ENCODE measurements at places on chromosomes 5 and 9.

DNA sequence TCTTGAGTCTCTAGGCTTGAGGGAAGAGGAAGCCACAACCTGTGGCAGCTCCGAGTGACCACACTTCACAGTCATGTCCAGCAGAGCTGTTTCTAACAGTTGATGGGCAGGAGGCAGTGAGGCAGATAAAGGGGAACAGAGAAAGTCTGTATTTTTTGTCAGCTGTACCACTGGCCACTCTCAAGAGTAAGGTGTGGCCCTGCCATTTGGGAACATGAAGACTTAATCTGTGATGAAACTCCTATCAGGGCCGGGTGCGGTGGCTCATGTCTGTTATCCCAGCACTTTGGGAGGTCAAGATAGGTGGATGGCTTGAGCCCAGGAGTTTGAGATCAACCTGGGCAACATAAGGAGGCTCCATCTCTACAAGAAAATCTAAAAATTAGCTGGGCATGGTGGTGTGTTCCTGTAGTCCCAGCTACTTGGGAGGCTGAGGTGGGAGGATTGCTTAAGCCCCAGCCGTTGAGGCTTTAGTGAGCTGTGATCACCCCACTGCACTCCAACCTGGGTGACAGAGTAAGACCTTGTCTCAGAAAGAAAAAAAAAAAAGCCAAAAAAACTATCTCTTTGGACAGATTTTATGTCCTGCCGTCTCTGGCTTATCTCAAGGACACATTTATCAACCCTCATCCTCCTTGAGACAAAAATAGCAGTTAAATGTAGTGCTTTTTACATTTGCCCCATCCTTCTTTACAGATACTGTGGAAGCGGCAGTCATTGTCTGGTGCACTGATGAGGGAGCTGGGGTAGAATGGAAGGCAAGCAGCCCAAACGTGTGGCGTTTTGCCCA is 11.9 kb upstream of the COL15A1 start:
- DNase-seq: no peak

- no peak for DNase-seq
Observed at GRCh38 chr5:171593976-171594375, 174.5 kb downstream of the FGF18 start.

DNA sequence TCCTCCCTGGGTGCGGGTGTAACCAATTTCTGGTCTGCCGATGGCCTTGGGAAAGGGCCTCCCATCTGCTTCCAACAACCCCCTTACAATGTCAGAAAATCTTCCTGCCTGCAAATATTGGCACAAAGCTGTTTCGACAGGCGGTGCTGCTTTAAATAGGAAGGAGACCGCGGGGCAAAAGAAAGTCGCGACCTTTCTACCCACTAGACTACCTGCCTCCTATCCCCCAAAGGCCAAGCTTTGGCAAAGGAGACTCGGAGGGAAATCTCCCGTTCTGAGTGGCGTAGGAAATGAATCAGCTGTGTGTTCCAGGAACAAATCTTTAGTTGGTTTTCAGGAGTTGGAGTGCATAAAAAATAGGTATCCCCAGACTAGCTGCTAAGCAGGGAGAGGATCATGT is 36.8 kb upstream of the NFIB start:
- DNase-seq: no peak

DNA sequence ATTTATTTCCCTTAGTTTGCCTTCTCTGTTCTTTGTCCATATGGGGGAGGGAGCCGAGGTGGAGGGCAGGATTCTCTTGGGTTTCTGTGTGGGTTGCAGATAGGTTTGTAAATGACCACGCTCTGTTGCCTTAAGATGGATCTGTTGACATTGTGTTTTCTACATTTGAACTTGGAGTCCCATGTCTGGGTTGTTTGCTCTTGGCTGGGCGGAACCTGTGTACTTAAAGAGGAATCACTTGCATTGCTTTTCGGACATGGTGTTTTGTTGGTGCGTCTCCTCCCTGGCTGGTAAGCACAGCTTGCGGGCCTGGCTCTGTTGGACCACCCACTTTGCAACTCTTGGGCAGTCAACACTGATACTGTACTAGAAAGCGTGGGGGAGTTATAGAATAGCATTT is 45.9 kb downstream of the EHMT1 start:
- no peak for DNase-seq

Data from activated T-helper 9 cell treated with anti-CD3 and anti-CD28 coated beads, Interleukin-2, amount 50 U/mL, for 16 hours (primary cell).